ENCODE measurements at places on chromosomes 11 and 22.

DNA sequence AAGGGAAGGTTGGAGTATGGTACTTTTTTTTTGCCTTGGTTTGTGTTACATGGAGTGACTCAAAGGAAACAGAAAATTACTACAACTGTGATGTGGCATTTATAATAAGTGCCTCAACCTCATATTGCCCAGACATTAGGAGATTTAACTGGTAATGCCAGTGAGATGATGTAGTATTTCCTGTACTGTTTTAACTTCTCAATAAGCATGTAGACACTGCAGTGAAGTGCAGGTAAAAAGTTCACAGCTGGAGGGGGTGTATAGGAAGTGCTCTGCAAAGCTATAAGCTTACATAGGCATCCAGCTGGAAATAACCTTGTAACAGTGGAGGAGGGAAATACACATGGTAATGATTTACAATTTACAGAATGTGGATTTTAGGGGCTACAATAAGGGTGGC, 138.2 kb upstream of the MTMR2 start:
- no peak for DNase-seq

DNA sequence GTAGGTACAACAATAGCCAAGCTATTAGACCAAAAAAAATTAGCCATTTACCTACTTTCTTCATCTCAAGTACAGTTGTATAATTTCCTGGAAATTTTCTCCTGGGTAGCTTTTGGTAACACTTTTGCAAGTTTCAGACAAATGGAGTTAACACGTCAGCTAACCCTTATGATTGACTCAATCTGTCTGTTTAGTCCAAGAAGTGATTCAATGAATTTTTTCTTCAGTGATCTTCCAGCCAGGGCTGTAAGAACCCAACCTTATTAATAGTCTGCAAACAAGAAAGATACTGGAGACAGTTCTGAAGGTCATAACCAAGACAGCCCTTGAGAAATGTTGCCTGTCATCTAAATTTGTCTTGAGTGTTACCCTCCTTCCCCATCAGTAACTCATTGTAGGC, 30.1 kb upstream of the FIBIN start:
- DNase-seq = no peak

DNA sequence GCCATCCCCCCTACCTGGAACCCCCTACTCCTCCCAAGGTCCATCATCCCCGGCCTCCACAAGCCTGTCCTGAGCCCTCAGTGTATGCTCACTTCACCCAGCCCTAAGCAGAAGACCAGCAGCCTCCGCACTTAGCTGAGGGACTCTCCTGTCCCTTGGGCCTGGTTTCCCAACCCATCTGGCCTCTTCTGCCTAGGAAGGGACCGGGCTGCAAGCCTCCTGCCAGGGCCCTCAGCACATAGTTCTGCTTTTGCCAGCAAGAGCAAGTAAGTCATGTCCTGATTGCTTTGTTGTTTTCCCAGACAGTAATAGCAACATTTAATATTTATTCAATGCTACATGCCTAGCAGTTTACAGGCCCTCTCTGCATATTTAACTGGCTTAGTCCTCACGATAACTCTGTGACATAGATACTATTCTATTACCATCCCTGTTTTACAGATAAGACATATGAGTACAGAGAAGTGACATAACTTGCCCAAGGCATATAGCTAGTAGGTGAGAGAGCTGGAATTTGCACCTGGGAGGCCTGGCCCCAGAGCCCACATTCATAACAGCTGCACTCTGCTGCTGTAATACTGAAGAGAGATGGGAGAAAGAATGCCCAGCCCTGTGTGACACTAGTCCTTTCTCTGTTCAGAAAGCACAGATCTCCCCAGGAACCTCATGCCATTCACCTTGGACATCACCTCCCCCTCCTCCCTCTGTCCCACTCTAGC, 139.2 kb downstream of the PARVA start:
- no peak for DNase-seq

GRCh38 chr11:62791501-62792201, at the start of gene TMEM223:
TSS of gene TMEM223 (minus strand) at chr11:62792006. CDS start at chr11:62791994, 12 bp downstream.
- peak; percentile 93 for DNase-seq

DNA sequence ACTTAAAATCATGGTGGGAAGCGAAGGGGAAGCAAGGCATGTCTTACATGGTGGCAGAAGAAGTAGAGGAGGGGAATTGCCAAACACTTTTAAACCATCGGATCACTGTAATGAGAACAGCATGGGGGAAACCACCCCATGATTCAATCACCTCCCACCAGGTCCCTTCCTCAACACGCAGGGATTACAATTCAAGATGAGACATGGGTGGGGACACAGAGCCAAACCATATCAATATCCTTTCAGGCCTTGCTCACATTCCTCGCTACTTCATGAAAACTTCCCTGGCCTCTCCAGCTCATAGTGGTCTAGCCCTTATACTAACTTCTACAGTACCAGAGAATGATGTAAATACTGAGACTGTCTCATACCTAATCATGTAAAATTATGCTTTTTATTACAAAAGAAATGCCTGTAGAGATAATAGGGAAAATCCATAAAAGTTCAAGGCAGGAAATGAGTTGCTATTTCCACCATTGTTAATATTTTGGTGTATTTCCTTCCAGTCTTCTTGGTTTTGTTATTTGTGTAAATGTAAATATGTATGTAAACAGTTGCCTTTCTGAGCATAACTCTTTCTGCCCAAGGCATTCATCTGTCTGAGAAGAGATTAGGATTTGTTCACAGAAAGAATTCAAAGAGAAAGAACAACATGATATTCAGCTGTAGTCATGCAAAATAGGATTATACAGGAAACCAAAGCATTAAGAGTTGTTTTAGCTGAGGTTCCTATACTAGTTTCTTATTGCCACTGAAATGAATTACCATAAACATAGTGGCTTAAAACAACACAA, 104.3 kb upstream of the LDLRAD3 start:
- DNase-seq = no peak

DNA sequence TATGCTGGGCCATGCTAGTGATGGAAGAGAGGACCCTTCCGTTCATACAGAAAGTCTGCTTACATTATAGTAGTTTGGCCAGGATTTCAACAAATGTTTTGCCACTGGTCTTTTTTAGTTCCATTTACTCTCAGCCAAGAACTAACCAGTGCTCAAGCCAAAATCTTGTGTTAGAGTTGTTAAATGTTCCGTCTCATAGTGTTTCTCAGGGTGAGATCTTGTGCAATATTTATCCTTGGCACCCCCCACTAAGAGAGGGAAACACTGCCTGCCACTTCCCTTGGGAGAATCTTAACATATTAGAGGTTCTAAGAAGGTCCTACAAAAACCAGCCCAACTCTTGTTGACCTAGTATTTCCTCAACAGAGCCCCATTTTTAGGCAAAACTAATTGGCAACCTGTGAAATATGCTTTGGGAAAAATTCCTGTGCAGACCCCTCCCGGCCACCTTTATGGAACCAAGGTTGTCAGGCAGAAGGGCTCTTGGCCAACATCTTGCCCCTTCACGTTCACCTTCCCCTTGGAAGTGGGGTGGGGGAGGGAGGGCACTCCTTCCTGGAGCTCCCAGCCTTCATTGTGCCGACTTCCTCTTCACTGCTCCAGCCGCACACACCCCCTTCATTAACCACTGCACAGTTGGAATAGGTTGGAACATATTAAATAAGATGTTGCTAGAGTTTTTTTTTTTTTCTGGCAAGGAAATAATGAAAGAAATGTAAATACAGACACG, 173.2 kb upstream of the SORL1-AS1 start:
- no peak for DNase-seq

DNA sequence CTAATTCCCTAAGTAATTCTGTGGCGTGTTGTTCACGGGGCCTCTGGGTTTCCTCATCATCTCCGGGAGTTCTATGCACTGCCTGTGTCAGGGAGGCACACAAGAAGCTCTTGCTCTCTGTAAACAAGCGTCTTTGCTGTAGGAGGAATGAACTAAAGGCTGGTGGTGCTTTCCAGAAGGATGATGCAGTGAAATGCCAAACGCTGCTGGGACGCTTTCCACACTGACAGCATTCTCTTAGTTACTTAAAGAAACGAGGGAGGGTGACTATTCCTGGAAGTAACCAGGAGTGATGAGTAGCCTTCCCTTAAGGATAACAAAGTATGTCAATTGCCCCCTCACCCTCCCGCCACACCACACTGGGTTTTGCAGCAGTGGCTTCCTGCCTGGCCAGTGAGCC, 38.5 kb upstream of the NUP50 start:
- no peak for DNase-seq

DNA sequence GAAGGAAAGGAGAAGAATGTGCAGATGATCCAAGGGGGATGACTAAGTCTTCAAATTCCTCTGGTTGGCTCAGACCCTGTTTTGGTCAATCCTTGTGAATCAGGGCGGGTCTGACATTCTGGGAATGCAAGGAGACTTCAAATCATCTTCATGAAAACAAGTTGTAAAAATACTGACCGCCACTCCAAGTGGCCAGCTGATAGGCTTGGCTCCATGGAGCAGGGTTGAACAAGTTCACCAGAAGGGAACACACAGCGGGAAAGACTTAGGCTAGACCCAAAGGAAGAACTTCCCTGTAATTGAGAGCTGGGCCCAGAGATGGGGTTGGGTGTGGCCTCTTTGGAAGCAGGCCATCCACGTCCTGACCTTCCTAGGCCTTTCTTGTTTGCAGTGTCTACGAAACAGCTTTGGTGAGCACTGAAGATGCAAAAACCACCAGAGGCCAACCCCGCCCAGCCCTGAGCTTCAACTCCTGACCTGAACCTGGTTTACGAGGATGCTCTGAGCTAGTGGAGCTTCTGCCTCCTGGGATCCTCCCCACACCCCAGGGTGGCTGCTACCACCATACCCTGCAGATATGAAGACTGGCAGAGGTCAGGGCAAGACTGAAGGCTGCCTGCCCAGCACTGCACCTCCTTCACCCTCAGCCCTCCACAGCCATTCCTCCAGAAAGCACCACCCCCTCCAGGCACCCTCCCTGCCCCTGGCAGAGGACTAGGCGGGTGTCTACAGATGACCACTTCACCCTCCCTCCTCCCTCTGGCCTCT, 26.1 kb downstream of the GDPD5 start:
- DNase-seq = no peak

GRCh38 chr11:108587109-108587508, 6.5 kb downstream of the EXPH5 start:
- no peak for DNase-seq

- DNase-seq = no peak
Measured at GRCh38 chr22:50016308-50016987, 3.9 kb upstream of the IL17REL start.

DNA sequence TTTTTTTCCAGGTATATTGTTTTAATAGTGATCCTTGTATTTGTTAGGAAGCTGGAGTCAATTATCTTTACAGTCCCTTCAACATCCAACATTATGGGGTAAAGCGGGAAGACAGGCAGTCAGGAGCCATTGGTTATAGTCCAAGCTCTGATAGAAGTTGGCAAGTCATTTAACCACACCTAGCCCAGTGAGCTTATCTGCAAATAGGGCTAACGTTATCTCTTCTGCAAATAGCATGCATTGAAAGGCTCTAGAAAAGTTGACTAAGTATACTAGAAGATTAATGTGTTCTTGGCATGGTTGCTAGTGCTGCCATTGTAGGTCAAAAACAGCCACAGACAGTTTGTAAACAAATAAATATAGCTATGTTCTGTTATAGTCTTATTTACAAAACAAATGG, 520.7 kb downstream of the OPCML start:
- DNase-seq = no peak

DNA sequence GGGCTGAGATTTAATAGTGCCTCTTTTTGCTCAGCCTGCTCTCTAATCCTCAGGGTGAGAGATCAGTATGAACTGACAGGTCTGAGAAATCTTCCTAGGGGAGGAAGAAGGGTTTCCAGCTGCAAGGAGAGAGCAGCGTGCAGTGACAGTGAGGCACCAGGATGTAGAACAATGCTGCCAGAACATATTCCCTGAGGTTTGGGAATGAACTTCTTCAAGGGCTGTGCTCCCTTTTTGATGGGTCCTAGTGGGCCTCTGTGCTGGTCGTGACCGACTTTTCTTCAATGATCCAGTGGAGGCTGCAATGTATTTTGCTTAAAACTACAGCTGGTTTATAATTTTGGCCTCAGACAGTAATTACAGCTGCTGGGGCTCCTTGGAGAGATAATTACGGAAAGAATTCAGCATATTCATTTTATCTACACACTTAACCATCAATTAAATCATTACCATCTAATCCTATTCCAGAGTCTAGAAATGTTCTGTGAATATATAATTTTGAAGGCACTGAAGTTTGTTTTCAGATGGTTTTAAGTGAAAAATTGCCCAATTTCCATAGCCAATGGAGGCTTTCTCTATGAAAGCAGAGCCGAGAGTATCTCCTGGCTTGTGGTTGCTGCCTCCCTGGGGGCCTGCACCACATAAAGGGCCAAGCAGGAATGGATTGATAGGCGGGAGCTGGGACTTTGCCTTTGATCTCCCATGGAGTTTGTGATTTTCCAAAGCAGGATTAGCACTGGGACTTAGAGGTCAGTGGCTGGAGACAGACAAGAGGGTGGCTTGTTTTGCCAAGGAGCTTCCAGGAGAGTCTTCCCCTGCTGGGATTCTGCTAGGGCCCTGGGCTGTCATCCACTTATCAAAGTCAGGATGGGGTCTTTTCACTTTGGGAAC, 41.0 kb upstream of the OLFML1 start:
- no peak for DNase-seq

DNA sequence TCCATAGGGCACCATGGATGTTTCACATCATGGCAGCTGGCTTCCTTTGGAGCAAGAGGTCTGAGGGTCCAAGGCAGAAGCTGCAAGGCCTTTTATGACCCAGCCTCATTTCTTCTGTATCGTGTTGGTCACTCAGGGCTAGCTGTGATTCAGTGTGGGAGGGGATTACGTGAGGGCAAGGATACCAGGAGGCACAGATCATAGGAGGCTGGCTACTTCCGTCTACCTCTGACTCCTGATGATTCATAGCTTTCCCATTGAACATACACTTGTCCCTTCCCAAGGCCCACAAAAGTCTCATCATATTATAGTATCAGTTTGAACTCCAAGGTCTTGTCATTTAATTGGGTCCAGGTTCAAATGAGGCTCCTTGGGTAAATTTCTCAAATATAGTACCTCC, 135.3 kb upstream of the ZBED5 start:
- no peak for DNase-seq

GRCh38 chr22:50641696-50642607, 14.0 kb upstream of the ARSA start:
- no peak for DNase-seq

DNA sequence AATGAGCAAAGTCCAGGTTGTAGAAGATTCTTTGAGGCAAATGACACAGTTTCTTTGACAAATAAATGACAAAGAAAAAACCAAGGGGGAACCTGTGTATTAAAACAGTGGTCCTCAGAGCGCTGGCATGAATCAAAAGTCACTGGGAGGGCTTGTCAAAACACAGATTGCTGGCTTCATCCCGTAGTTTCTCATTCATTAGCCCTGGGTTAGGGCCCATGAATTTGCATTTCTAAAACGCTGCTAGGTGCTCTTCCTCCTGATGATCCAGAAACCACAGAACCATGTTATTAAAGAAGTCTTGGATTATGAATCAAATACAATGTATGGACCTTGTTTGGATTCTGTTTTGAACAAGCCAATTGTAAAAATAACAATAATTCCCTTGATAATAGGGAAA, 92.7 kb downstream of the YAP1 start:
- no peak for DNase-seq

Measured in GM10248 (cell line).